ENCODE measurements at places on chromosomes 2 and 18. TPM values are rescaled to one million over a fixed set of nuclear protein-coding genes. Genes with fewer than 3 reads are reported as not detected.

- DNase-seq = no peak
Measured at GRCh38 chr2:136021976-136022375, 36.5 kb upstream of the DARS1 start.

Gene RAD51AP2
- total RNA-seq = 0.10 TPM

Gene ABCG5
- total RNA-seq = not detected

GRCh38 chr2:3972377-3972776 lies 269.0 kb downstream of the DCDC2C start:
- DNase-seq = no peak

All from foreskin keratinocyte (primary cell).